ENCODE measurements at places on chromosomes 5 and 9.

GRCh38 chr9:130531670-130532069 lies 47.7 kb upstream of the FUBP3 start:
- DNase-seq, result no peak

DNA sequence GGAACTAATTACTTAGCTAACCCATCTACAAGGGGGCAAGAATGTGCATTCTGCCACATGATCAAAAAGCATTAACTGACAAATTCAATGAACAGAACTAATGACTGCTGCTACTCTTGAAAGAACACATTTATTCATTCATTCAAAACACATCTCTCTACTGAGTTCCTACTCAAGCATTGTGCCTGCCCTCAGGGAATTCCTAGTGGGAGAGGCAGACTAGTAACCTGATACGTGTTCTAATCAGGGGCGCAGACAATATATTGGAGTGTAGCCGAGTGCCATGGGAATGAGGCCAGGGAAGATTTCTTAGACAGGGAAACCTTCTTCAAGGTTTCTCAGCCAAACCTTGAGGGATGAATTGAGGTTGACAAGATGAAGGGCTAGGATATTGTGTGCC lies 56.7 kb upstream of the PAPPA start:
- no peak for DNase-seq

DNA sequence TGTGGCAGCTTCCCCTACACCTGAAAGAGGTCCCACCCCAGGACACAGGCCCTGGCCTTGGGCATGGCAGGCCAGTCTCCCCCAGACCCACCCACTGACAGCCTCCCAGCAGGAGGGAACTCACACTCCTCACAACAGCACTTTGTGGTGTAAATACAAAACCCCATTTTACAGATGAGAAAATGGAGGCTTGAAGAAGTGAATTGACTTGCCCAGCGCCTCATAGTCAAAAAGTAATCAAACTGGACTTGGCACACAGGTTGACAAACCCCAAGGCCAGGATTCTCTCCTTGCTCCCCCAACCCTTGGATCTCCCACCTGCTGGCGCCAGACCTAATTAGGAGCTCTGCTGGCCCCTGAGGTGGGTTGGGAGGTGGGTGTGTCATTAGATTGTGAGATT lies 29.2 kb upstream of the NEK6 start:
- DNase-seq, result no peak

DNA sequence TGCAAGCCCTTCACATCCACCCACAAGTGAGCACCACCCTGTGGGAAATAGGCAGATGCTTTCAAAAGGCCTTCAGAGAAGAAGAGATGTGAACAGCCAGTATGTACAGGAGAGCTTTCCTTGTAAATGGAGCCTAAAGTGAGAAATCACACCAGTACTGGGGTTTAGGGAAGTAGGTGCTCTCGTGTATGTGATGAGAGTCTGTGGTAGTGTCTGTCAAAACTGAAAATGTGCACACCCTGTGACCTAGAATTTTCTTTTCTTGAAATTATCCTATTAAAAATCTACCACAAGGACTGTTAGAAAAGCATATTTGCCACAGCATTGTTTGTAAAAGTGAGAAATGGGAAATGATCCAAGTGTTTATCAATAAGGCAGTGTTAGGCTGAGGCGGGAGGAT lies 16.6 kb downstream of the OTULINL start:
- DNase-seq, result no peak

DNA sequence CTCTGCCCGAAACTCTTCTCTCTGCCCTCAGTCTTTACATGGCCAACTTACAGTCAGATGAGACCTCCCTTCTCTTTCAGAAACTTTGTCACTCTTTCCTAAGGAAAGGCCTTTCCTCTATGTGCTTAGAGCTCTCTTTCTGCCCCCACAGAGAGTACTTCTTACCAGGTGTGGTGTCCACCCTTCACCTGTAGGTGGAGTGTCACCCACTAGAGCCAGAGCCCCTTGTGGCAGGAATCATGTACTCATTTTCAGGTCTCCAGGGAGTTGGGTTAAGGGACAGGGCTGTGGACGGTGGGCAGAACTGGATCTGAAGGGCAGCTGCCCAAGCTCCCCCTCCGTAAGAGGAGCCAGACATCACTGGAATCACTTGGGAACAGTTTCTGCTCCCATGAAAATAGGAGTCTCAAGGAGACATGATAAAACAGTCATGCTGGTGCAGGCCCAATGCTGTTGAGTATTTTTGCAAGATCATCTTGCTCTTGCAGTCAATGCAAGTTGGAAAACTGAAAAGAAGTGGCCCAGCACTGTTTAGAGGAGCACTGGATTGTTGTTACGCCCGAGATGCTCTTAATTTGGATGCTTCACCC lies 436.7 kb downstream of the ZSWIM6 start:
- DNase-seq, result peak; percentile 3
